CD4-positive, alpha-beta T cell (primary cell): ENCODE measurements at places on chromosomes 11 and 22.

GRCh38 chr11:128901653-128902514, 10.7 kb downstream of the KCNJ5 start:
- DNase-seq = no peak

DNA sequence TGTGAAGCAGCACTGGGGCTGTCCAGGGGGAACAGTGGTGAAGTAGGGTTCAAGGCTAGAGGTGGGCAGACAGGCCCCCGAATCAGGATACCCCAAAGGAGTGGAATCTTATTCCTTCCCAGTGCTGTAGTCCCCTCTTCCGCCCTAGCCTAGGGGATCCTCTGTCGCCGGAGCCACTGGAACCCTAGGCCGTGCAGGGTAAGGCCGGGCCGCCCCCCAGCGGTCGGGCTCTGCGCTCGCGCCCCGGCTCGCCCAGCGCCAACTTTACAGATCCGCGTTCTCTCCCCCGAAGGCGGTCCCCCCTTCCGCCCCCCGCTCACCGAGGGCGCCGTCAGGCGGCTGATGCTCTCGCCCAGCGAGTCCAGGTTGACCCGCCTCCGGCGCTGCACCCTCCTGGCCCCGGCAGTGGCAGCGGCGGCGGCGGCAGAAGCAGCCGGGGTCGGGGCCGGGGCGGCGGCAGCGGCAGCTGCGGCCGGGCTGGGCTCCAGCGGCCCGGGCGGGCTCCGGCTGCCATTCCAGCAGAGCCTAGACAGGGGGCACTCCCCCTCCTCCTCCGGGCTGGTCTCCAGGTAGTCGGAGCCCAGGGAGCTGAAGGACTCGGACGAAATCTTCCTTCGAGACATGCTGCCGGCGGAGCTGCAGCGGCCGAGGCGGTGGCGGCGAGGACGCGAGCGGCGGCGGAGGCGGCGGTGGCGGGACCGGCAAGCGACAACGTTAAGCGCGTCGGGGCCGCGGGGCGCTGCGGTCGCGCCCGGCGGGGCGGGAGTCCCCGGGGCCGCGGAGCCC, 650 bp downstream of the GUCY1A2 start:
- no peak for DNase-seq

DNA sequence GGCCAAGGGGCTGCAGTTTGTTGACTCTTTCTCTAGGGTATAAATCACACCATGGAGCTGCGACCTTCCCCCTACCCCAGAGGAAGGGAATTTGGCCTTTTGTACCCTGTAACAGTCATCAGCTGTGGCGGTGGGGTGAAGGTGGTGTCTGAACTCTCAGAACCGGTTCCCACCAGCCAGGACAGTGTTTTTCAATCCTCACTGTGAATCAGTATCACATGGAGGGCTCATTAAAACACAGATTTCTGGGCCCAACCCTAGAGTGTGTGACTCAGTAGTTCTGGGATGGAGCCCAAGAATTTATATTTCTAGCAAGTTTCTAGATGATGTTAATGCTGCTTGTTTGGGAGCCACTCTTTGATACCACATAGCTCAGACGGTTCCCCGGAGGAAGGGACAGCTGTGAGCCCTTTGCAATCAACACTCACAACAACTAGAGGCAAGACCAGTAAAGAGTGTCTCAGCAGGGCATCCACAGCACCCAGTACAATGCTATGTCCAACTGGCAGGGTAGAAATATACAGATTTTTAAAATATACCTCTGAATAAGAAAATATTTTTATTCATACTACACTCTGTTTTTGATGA, 43.9 kb upstream of the FAT3 start:
- DNase-seq = no peak

- no peak for DNase-seq
These were observed 58.6 kb upstream of the NNMT start for GRCh38 chr11:114237321-114238280.

DNA sequence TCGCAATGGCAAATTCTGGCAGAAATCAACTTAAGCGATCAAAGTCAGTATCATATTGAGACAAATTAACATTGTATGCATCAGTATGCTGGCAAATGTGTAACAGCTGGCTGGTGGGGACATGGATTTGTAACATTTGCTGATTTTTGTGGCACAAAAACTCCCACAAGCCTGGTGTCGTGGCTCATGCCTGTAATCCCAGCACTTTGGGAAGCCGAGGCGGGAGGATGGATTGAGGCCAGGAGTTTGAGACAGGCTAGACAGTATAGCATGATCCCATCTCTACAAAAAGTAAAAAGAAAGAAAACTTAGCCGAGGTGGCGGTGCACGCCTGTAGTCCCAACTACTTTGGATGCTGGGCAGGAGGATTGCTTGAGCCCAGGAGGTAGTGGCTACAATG, 17.6 kb upstream of the HDHD5 start:
- DNase-seq = no peak

- no peak for DNase-seq
These were observed 4.2 kb downstream of the CCND1 start for GRCh38 chr11:69644962-69645675.

- DNase-seq = no peak
These were observed 1434.7 kb downstream of the BRD1 start for GRCh38 chr22:48393041-48393370.

DNA sequence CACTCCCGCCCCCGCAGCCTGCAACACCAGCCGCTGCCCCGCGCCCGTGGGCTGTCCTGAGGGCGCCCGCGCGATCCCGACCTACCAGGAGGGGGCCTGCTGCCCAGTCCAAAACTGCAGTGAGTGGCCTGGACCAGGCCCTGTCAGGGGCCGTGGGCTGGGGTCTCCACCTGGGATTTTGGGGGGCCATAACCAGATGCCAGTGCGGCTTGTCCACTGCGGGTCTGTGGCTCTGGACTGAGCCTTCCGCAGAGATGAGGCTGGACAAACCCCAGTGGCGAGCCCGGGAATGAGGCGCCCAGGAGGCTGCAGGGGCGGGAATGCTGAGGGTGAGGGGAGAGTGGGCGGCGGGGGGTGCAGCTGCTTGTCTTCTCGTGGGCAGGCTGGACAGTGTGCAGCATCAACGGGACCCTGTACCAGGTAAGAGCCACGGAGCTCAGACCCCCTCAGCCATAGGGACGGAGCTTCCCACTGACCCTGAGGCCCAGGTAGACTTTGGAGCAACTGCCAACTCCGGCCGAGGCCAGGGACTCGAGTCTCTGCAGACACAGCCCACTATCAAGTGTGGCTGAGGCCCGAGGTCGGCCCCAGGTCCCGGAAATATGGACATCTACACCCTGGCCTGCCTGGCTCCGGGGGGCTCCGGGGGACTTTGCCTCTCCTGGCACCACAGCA, 24.8 kb upstream of the MUC5B start:
- DNase-seq = no peak

DNA sequence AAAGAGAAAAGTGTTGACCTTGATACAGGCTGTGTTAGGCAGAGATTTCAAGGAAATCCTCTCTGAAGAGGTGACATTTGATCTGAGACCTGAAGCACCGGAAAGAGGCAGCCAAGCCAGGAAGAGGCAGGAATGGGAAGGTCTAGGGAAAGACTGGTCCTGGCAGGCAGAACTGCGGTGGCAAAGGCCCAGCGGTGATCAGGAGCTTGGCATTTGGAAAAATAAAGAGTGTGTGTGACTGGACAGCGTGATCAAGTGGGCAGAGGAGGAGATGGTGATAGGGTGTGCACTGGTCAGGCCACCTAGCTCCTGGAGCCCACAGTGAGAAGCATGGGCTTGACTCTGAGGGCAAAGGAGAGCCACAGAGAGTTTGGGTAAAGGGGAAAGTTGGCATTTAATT, 27.2 kb upstream of the GAB4 start:
- no peak for DNase-seq

DNA sequence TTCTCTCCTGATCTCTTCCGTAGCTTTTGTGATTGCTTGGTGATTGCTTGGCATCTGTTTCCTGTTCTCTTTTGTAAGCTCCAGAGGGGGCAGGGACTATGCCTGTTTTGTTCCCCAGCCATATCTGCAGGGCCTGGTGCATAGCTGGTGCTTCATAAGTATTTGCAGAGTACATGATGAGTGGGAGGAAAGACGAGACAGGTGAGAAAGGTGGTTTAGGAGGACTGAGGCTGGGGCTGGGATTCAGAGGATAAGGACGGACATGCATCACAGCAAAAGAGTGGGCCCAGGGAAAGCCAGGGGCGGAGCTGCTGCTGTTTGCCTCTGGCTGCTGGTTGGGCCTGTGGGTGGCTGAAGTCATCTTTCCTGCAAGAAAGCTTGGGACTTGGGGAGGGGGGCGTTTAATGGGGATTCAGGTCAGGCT, 62.4 kb downstream of the DSCAML1 start:
- DNase-seq = no peak

- no peak for DNase-seq
These were observed 119.3 kb downstream of the WNT11 start for GRCh38 chr11:76086743-76087635.

DNA sequence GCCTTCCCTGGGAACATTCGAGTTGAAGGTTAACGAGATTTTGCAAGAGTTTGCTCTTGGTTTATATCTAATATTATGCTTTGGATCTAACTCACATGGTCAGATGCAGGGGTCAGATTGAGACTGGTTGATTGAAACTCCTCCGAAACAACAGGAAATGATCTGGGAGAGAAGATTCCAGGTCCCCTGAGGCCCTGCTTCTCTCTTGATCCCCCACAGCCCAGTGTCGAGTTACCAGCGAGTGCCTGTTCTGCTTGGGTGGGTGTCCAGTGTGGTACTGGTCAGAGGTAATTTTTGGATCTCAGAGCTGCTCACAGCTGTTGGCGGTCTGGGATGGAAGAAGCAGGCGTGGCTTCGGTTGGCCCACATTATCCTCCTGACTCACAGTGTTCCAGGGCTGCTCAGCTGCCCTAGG, 9.2 kb downstream of the FBLN1 start:
- DNase-seq = no peak

DNA sequence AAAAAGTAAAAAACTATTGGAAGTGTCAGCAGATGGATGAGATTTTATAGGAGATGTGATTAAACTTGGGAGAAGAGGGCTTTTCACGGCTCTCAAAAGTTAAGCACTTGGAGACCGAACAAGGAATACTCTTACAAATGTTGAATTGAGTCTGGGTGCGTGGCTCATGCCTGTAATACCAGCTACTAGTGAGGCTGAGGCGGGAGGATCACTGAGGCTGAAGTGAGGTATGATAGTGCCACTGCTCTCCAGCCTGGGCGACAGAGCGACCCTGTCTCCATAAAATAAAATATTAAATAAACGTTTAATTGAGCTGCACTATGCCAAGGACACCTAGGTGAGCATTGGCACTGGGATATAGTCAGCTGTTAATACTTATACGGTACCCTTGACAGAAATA, 1.9 kb downstream of the CEP57 start:
- no peak for DNase-seq

GRCh38 chr11:67056267-67057204, at the start of gene RHOD:
RHOD (plus strand) TSS chr11:67056847; CDS start chr11:67056903, 56 bp downstream.
- DNase-seq = peak; percentile 28

- DNase-seq = peak; percentile 86
These were observed 4.5 kb upstream of the BCL9L start for GRCh38 chr11:118930094-118930712.

GRCh38 chr11:70506986-70507385, 108.7 kb downstream of the CTTN start:
- no peak for DNase-seq

GRCh38 chr11:457111-457760, 7.2 kb downstream of the PTDSS2 start:
- no peak for DNase-seq

DNA sequence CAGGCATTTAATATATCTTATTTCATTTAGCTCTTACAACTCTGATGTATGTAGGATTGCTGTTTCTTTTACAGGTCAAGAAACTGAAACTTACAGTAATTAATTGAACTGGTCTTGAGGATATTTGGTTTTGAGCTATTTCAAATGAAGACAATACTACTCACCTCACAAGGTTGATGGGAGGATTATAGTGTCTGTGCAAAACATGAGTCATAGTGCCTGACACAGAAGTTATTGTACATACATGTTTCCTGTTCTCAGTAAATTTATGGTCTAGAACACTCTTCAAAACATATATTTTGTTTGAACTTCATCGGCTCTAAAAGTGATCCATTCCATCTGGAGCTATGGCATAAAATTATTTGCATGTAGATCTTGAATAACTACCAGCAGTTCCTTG, 61.9 kb downstream of the CECR2 start:
- no peak for DNase-seq

- DNase-seq = no peak
These were observed 352.5 kb upstream of the CCDC179 start for GRCh38 chr11:23212807-23213206.

GRCh38 chr11:121008551-121008950, 15.4 kb upstream of the TBCEL start:
- no peak for DNase-seq

DNA sequence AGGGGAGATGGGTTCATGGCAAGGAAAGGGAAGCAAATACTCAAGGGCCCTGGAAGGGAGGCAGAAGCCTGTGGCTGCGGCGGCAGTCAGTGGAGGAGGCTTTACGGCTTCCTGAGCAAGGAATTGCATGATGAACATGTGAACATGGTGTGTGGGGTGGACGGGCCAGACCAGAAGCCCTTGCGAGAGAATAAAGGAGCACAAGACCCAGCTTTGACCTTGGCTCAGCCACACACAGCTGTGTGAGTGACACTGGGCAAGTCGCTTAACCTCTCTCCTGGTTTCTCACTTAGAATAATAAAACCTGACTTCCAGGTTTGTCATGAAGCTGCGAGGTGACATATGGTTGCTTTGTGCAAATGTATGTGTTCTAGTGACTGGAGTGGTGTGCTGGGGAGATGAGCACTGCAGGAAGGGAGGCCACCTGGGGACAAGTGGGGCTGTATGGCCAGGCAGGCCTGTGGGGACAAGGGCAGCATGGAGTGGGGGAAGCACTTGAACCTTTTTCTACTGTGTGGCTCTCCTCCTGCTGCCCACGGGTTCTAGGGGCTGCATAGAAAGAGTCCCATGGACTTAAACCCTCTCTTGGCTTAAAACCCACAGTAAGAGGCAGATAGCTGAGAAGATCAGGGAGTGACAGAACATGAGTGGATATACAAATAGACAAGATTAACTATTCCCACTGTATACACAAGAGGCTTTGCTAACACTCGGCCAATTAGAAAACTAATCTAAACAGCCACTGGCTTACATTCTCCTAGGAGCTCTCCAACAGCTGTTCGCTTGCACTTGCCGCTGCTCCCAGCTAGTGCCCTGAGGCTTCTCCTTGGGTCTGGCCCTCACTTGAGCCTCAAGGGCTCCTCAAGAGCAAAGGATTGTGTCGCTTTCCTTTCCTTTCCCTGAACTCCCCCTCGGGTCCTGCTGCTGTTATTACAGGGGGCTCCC, 67.3 kb upstream of the CDON start:
- DNase-seq = no peak

GRCh38 chr22:50734343-50734771, 3.6 kb upstream of the ACR start:
- DNase-seq = no peak

DNA sequence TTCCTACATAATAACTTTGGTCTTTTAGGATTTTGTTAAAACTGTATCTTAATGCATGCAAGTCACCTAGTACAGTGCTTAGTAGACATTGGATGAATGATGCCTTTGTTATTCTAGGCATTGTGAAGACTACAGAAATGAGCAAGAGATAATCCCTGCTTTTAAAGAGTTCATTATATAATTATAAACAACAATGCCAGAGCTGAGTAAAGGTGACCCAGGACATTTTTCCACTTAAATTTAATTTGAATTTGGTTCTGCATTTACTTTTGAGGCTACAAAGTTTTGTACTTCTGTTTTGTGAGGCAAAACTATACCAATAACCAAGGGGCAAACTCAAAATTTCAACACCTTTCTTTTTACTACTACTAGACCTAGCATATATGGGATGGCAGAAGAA, 182.0 kb upstream of the SESN3 start:
- no peak for DNase-seq

GRCh38 chr22:20618488-20618887, 111.1 kb downstream of the MED15 start:
- no peak for DNase-seq
